Right ventricle myocardium inferior (tissue), 1 donor: ENCODE measurements at places on chromosomes 5 and 9. TPM values are rescaled to one million over a fixed set of nuclear protein-coding genes. Genes with fewer than 3 reads are reported as not detected.

GRCh38 chr5:16037121-16037845 lies 142.3 kb downstream of the MARCHF11 start:
- no peak for DNase-seq

DNA sequence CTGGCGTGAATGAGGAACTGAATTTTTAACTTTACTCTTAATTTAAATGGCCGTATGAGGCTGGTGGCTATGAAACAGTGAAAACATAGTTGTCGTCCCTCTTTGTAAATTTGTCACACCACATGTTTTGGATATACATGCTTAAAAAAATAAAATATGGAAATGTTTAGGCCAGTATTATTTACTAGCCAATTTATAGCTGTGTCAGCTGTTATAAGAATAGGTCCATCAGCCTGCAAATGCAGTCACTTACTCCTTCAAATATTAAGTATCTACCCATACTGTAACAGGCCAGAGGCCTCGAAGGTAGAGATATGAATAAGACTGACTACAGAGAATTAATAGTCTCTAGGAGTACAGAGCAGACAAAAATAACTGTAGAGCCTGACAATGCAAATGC lies 30.0 kb downstream of the NR6A1 start:
- DNase-seq, result no peak

- DNase-seq, result no peak
Observed at GRCh38 chr5:156409834-156410233, 82.9 kb downstream of the SGCD start.

- DNase-seq, result no peak
Observed at GRCh38 chr9:12748016-12748415, 26.8 kb upstream of the LURAP1L start.

- DNase-seq, result no peak
Observed at GRCh38 chr5:134817006-134817405, 28.8 kb upstream of the C5orf24 start.

DNA sequence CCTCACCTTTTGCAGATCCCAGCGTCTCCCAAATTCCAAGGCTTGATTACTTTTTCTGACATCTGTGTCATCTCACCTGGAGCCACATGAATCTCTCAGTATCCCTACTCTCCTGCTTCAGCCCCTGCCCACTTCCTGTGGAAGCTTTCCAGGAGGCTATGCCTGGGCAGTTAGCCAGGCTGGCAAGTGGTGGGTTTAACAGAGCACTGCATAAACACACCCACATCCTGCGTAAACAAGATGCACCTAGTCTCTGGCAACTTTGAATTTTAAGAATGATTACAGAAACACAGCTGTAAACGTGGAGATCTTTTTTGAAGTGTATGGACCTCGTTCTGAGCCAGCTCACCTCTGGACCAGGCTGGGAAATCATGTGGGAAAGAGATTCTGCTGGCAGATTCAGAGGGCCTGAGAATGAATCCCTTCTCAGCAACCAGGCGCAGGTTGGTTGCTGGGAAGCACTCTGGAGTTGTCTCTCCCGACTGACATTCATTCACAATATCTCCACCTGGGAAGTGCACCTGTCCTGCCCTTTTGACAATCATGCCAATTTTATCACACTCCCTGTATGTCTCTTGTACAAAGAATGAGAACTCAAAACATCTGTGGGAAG lies 55.7 kb upstream of the FANCC start:
- no peak for DNase-seq

DNA sequence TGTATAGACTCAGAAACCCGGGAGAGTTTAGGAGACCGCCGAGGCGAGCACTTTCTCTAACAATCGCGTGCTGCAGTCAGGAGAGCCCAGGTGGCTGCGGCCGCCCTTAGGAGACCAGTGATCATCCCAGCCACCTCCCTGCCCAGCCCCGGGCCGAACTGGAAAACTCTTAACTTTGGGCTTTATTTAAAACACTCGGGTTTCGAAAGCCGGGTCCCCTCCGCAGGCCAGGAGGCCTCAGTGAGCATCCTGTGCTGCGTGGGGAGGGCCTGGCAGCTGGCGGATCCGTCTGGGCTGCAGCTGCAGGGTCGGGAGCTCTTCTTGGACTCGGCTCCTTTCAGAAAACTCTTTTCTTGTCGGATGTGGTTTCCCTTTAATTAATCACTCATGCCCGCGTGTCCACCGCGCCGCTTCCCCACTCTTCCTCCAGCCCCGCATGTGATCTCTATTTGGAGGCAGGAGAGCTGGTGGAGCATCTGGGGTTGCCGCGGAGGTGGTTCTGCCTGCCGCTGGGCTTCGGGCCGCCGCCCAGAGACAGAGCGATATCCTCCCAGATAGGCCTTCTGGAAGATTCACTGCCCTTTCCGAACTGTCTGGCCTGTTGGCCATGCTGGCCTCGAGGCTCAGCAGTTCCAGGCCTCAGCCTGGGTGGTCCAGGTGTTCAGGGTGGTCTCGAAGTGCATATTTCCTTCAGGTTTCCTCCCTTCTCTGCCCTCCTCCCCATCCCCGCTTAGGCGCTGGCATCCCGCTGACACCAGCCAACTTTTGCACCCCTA lies 59.5 kb downstream of the TMEM174 start:
- DNase-seq, result no peak

DNA sequence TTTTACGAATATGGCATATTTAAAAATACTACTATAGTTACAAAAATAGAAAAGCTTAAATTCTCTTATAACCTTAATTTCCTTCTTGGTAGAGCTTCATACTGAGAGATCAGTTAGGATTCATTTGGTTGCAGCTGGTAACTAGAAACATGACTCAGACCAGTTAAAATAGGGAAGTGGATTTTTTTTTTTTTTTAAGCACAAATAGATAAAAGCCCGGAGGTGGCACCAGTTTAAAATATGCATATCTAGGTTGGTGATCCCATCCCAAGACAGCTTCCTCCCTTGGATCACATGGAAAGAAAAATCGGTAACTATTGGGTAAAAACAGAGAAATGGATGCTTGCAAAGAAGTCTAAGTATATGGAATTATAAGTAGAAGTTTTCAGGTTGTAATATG lies 1634.3 kb downstream of the MAT2B start:
- no peak for DNase-seq

DNA sequence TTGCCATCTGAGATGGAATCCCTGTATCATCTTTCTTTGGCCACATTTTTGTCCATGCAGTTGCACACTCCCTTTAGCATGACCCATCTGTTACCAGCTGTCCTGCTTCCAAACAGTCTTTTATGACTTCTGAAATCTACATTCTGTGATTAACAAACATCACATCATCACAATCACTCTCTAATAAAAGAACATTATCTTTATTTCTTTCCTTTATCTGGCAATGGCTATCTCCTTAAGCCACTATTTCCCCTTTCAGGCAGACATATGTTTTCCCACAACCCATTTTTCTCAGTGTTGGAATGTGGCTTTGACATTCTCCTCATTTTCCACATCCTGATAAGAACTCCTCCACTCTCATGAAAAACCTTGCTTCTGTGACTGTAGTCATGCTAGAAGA lies 141.0 kb downstream of the ST8SIA4 start:
- DNase-seq, result no peak

DNA sequence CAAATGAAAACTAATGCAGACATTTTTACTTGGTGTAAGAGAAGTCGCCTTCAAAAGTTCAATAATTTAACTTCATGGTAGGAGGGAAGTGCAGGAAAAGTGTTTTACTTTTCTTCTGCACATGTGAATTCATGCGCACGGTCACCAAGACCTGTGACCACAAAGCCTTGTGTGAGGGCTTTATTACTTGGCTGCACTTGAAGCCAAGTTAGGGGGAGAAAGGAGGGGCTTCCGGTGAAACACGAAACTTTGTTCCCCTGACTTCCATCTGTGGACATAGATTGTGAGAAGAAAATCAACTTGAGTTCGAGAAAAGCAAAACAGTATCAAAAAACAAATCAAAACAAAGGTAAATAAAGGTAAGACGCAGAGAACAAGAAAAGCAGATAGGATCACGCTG lies 239.9 kb downstream of the ROR2 start:
- DNase-seq, result no peak

DNA sequence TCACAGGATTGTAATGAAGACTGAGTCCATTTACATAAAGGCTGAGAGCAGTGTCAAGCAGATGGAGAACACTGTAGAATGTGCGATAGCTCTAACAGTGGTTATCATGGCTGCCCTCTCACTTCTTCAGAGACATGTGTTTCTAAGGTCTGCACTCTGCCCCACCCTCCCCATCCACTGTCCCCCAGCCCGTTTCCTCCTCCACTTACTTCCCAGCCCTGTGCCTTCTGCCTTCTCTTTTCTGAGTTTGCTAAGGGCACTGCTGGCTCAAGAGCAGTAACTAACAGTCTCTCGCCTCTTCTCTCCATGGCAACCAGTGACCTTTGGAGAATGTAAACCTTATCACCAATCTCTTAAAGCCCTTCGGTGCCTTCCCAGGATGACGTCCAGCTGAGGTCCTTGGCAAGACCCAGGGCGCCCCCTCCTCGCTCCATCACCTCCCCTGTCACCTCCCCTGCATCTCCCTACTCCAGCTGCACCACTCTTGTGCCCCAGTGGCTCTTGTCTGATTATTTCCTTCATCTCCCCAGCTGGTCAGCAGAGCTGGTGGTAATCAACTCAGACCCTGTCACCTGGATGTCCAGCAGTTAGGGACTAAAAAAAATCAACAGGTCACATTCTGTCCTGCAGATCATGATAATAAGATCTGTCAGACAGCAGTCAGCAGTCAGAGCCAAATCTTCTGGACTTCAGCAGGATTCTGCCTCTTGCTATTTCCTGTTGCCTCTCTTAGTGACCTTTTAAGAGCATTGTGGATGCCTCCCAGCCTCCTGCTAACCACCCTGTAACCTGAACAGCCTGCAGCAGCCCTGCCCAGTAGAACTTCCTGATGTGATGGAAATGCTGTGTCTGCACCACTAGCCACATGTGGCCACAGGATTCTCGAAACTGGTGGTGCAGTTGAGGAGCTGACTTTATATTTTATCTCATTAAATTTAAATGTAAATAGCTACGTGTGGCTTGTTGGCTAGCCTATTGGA lies 9.0 kb downstream of the FXN start:
- no peak for DNase-seq

DNA sequence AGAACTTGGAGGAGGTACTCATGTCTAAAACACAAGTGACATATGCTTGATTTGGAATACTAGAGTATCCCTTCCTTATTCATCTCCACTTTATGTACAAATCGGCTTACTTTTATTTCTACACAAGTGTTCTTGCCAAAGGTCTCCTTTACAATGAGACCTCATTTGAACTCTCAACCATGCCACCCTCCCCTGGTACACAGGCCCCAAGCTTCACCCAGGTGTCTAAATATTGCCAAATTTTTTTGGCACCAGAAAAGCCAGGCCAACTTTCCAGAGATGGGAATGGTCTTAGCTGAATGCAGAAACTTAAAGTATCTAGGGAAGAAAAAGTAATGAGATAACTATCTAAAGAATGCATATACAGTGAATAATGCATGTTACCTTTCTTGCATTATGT lies 18.9 kb downstream of the LYSMD3 start:
- DNase-seq, result no peak

DNA sequence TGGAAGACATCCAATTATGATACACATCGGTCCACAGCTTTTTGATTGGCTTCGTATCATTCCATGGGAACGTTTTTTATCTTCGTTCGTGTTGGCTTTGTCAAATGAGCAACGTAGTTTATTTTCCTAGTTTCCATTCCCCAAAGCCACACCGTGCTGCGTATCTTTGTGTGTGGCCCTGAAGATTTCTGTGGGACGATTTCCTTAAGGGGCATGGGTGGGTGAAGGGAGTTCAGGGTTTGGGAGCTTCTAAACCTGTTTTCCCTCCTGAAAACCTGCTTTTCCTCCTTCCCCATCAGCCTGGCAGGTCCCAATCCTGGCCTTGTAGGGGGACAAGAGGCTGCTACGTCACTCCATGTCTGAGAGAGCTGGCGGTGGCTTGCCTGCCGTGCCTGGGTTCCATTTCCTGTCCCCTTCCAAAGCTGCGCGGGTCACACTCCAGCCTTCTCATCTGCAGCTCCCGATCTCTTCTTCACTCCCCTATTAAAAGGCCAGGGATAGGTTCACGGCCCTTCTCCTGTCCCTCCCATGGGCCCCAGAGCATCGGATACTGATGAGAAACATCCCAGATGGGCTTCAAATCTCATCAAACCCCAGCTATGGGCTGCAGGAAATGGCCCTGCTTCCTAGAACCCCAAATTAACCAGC lies 23.5 kb upstream of the ASS1 start:
- peak; percentile 42 for DNase-seq

- DNase-seq, result no peak
Observed at GRCh38 chr9:134621558-134622110, 20.0 kb upstream of the COL5A1 start.

GRCh38 chr9:71306134-71306533 lies 184.7 kb upstream of the TRPM3 start:
- DNase-seq, result no peak

- no peak for DNase-seq
Observed at GRCh38 chr9:14372437-14373335, 58.7 kb upstream of the NFIB start.

- DNase-seq, result no peak
Observed at GRCh38 chr5:133195250-133195649, 143.4 kb downstream of the HSPA4 start.

DNA sequence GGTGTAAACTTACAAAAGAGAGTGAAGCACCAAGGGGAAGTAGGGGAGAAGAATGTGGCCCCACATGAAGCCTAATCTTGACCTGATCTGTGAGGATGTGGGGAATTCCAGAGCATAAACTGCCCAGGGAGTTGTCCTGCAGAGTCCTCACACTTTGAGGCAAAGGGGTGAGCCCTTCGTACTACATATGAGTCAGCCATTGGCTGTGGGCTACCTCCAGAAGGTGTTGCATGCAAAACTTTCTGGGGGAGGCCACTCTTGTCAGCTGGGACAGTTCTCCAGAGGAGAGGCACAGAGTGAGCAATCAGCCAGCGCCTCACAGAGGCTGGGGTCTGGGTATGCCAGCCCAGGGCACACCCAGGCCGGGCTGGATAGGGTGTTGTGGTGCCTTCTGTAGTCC lies 98.1 kb upstream of the NMUR2 start:
- DNase-seq, result no peak

GRCh38 chr5:89204756-89205155 lies 321.8 kb upstream of the MEF2C start:
- no peak for DNase-seq

DNA sequence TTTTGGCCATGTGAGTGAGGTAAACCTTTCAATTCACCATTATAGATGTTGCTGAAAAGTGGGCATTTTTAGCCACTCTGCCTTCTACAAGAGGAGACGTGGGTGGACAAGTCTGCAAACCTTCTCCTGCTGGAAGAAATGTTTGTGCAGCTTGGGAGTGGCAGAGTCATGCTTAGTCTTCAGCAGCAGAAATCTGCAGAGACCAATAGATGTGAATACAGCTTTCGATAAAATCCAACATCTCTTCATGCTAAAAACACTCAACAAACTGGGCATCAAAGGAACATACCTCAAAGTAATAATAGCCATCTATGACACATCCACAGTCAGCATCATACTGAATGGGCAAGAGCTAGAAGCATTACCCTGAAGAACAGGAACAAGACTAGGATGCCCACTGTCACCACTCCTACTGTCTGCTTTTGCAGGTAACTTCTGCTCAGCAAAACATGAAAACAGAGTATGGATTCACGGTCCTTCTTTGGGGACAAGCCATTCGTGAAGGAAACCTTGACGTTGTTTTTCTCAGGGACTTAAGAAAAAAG lies 91.3 kb downstream of the RALGPS1 start:
- no peak for DNase-seq

Gene TMEM174
- total RNA-seq, result not detected

Gene PKD2L2
- total RNA-seq, result 0.81 TPM

Gene MRNIP
- total RNA-seq, result 12.2 TPM

Gene TMEM141
- 75.9 TPM for total RNA-seq

Gene ADAMTSL2
- total RNA-seq, result 9.5 TPM

Gene SH3TC2
- total RNA-seq, result 14.6 TPM
